ENCODE measurements at places on chromosomes 13 and 19. TPM values are rescaled to one million over a fixed set of nuclear protein-coding genes. Genes with fewer than 3 reads are reported as not detected.

The LGI4 gene
- total RNA-seq, result 0.17 TPM

The SPPL2B gene
- total RNA-seq, result 23.8 TPM

The CABP5 gene
- not detected for total RNA-seq

The PGLYRP1 gene
- total RNA-seq, result not detected

The RBM26 gene
- total RNA-seq, result 20.3 TPM

The TBC1D4 gene
- total RNA-seq, result 11.3 TPM

The C19orf12 gene
- total RNA-seq, result 23.1 TPM

The PNMA8B gene
- 1.7 TPM for total RNA-seq

The SH3GL1 gene
- total RNA-seq, result 20.3 TPM

The KLK6 gene
- total RNA-seq, result not detected

The C19orf85 gene
- total RNA-seq, result not detected

The SULT2B1 gene
- not detected for total RNA-seq

The SRRM5 gene
- total RNA-seq, result under 0.01 TPM

The FBXO17 gene
- total RNA-seq, result 26.7 TPM

The GJA3 gene
- 0.26 TPM for total RNA-seq

The SIRT6 gene
- total RNA-seq, result 9.2 TPM

The SWSAP1 gene
- 0.50 TPM for total RNA-seq

The CDC42EP5 gene
- total RNA-seq, result 14.7 TPM

The KLK3 gene
- not detected for total RNA-seq

The B3GNT8 gene
- total RNA-seq, result 1.3 TPM

The CD70 gene
- not detected for total RNA-seq

The COL4A2 gene
- 123 TPM for total RNA-seq

The TMEM238 gene
- total RNA-seq, result 0.26 TPM

The FGF21 gene
- not detected for total RNA-seq

The PCP2 gene
- total RNA-seq, result not detected

The SCEL gene
- total RNA-seq, result not detected

The PBX4 gene
- total RNA-seq, result 1.5 TPM

The ZNF101 gene
- total RNA-seq, result 4.9 TPM

The KLK13 gene
- total RNA-seq, result not detected

The SELENOV gene
- total RNA-seq, result not detected

The FAM216B gene
- 0.26 TPM for total RNA-seq

The CCDC122 gene
- total RNA-seq, result 6.8 TPM

The FGF14 gene
- total RNA-seq, result 7.8 TPM

The YJU2 gene
- total RNA-seq, result 12.6 TPM

The SSC5D gene
- 19.3 TPM for total RNA-seq

The SOHLH2 gene
- total RNA-seq, result 0.77 TPM
